ENCODE measurements at places on chromosomes 7 and 10.

GRCh38 chr7:52897713-52898112 is 137.7 kb upstream of the POM121L12 start:
- DNase-seq: no peak

DNA sequence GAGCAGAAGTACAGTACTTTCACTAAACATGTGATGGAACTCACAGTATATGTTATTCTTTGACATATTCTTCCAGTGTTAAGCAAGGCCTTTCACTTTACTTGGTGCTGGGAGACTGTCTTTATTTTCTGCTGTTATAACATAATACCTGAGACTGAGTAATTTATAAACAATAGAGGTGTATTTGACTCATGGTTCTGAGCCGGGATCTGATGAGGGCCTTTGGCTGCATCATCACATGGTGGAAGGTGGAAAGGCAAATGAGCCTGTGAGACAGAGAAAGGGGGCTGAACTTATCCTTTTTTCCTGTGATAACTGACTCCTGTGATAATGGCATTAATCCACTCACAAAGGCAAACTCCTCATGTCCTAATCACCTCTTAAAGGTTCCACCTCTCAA is 1.4 kb downstream of the SUPV3L1 start:
- DNase-seq: no peak

DNA sequence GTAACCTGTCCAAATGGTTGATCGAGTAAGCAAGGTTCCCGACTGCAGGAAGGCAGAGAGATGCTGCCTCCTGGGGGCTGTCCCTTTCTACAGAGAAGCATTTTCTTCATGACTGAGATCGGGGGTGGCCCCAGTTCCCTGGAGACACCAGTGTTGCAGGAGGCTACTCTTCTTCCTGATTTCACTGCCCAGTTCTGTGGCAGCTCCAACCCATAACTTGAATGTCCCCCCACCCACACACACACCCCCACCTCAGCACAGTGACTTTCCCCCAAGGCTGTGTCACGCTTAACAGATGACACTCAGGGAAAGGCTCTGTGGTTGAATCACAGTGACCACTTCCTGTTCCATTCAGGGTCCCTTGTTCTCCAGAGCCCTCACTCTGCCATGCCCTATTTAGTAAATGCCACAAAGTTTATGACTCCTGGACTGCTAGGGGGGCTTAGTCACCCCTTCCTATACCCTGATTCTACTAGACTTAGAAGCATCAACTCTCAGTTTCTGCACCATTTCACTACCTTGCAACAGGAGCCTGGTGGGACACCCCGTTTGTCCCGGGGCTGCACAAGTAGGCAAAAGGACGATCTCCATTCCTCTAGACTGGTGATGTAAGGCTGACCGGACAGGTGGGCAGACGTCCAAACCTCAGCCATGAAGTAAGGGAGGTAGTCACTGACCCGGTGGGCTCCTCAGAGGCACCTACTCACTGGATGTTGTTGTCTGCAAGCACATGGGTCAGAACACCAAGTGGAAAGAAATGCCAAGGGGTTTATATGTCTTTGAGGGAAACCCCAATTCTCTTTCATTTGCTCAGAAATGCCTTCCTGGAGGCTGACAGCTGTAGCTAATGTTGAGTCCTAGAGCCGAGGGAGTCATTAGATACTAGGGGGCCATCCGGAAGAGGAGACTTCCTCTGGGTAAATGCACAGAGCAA is 31.3 kb upstream of the SMC3 start:
- DNase-seq: peak; percentile 53

DNA sequence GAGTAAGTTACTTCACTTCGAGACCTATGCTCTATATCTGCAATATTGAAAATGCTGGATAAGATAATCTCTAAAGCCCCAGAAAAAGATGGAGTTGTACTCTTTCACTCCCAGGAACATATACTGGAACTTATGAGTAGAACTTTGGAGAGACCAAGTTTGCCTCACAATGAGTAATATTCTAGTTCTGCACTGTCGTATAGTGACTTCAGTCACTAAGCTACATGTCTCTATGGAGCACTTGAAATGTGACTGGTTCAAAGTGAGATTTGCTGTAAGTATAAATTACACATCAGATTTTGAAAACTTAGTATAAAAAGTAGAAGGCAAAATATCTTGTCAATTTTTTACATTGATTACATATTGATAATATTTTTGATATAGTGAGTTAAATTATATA is 116.4 kb downstream of the PTEN start:
- no peak for DNase-seq

GRCh38 chr7:129351320-129351719 is 82.9 kb upstream of the STRIP2 start:
- DNase-seq: peak; percentile 17

GRCh38 chr7:36109013-36109627 is 43.9 kb upstream of the EEPD1 start:
- DNase-seq: no peak

DNA sequence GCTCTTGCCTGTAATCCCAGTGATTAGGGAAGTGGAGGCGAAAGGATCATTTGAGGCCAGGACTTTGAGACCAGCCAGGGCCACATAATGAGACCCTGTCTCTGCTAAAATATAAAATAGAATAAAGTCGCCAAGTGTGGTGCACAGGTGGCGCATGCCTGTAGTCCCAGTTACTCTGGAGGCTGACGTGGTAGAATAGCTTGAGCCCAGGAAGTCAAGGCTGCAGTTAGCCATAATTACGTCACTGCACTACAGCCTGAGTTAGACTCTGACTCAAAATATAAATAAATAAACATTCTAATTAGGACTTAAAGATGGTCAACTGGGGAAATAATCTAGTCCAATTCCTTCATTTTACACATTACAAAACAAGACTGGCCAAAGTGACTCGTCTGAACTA is 768 bp downstream of the CHCHD2 start:
- peak; percentile 62 for DNase-seq

- no peak for DNase-seq
These were observed 181.8 kb upstream of the CACNA2D1 start for GRCh38 chr7:82625377-82625776.

DNA sequence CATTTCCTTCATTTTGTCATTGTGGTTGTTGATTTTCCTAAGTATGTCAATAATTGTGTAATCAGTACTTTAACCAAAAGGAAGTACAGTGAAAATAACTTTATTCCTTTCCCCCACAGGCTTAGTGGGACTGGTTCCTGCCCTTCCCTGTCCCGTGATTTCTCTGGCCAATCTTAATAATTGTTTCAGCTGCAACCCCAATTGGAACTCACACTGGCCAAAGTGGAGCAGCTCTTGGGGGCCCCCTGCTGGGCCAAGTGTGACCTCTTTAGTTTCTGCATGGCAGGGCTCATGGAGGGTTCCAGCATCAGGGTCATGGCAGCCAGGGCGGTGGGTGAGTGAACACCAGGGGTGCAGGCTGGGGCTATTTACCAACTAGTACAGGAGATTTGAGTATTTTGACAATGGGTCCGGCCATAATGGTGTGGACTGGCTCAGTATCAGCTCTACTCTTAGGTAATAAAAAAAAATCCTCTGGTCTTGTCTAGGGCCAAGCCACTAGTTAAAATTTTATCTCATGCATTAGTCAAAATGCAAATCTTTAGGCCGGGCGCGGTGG is 31.7 kb downstream of the CYCS start:
- peak; percentile 73 for DNase-seq

DNA sequence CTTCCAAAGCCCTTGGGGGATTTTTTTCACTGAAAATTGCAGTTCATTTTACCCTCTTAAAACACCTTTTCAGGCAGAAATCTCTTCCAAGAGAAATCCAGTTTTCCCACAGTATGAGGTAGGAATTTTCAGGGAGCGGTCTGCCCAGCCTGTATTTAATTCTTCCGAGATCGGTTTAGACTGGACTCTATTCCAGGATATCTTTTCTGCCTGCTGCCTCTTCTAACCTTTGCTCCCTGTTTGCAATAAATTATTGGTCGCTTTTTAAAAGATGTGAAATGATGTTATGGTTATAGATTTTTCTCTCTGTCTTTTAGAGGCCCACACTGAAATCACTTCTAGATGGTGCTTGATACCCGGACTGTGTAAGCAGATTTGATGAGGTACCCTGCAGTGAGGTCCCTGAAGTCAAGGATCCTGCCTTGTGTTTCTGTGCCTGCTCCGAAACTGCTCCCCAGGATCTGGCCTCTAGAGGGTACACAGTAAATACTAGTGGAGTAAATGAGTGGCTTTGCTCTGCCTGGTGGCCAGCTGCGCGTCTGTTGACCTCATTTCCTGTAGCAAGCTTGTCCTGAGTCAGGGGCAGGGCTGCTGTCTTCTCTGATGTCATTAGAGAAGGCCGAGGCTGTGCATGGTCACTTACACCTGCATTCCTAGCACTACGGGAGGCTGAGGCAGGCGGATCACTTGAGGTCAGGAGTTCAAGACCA is 191.6 kb downstream of the FANK1 start:
- DNase-seq: peak; percentile 35
